Activated CD8-positive, alpha-beta T cell treated with anti-CD3 and anti-CD28 coated beads for 36 hours (primary cell): ENCODE measurements at places on chromosomes 7 and 10. TPM values are rescaled to one million over a fixed set of nuclear protein-coding genes. Genes with fewer than 3 reads are reported as not detected.
A peak's percentile ranks its signal among the peaks of the same experiment; 100 is the strongest.

The MMRN2 gene
- not detected for total RNA-seq

The PRPS1L1 gene
- total RNA-seq, result not detected

The CLDN3 gene
- not detected for total RNA-seq

DNA sequence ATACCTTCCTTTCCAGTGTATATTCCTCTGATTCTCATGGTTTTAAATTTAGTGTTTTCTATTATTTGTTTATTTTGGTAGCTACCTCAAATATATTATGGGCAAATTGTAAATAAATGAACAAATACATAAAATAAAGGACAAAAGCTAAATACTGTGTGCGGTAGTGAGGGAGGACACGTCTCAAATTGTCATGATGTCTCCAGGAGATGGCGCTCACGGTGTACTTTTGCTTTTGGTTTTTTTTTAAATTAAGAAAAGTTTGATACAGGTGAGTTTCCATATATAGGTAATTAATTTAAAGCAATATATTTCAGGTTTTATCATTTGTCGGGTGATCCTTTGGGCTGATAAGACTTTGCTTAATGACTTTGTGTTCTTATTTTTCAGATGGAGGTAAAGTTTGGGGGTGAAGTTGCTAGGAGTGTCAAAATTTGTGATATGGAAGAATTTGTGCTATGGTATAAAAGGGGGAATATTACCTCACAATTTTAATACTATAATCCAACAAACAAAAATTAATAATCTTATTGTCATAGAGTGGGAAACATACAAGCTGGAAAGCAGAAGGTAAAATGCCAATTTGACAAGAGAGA lies 68.4 kb upstream of the TMEM229A start:
- H3K4me3 ChIP-seq, result no peak overlapping the region
- H3K27me3 ChIP-seq, result no peaks in the 10 kb centered on the region
- H3K27ac ChIP-seq, result no peak overlapping the region
- no peaks in the 10 kb centered on the region for H3K36me3 ChIP-seq

GRCh38 chr10:71969929-71970328 lies 5.7 kb downstream of the CHST3 start:
- DNase-seq, result no peak
- H3K27me3 ChIP-seq, result peaks cover 26% of the 10 kb centered on the region
- no peak overlapping the region for H3K27ac ChIP-seq

- peak; percentile 74 for DNase-seq
- no peaks in the 10 kb centered on the region for H3K27me3 ChIP-seq
- peaks cover 44% of the 10 kb centered on the region for H3K4me1 ChIP-seq
- peaks cover 48% of the 10 kb centered on the region for H3K36me3 ChIP-seq
Observed at GRCh38 chr7:936386-937054, 18.0 kb downstream of the ADAP1 start.

GRCh38 chr7:149635561-149636329 lies 137.6 kb downstream of the ZNF467 start:
- H3K36me3 ChIP-seq, result no peaks in the 10 kb centered on the region
